Activated naive CD4-positive, alpha-beta T cell treated with Interleukin-2 at 50 U/mL for 16 hours (primary cell): ENCODE measurements at places on chromosomes 12 and 14.

DNA sequence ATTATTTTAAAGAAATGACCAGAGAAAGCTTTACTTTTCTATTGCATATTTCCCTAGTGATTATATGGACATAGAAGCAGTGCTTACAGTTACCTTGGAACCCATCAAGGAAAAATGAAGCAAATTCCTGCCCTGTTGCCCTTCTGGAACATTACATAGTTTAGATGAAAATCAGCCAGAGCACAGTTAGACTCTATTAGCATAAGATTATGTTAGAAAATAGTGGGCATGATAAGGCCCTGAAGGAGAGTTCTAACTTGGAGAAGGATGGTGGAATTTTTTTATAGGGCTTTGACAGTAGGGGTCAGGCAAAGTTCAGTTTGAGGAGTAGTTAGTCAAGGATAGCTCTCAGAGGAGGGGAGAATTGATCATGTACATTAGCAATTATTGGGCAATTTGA is 74.3 kb downstream of the FUT8 start:
- DNase-seq, result no peak

GRCh38 chr14:104228716-104229533 is 90.5 kb downstream of the KIF26A start:
- no peak for DNase-seq

GRCh38 chr12:55823419-55823818 is 5.6 kb downstream of the ORMDL2 start:
- no peak for DNase-seq

DNA sequence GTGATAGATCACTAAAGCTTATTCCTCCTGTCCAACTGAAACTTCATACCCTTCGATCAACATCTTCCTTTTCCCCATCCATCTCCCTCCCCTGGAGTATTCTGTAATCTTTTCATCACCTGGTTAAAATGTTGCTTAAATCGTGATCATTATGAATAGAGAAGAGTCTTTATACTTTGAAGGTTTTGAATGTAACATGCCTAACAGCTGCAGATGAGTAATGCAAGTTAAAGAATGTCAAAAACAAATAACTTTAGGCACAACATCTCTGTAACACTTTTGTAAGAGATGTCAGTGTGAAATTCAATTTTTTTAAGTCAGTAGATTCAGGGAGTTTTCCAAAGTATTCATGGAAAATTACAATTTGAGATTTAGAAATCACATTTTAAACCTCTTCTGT is 25.0 kb downstream of the RXYLT1 start:
- DNase-seq, result no peak

DNA sequence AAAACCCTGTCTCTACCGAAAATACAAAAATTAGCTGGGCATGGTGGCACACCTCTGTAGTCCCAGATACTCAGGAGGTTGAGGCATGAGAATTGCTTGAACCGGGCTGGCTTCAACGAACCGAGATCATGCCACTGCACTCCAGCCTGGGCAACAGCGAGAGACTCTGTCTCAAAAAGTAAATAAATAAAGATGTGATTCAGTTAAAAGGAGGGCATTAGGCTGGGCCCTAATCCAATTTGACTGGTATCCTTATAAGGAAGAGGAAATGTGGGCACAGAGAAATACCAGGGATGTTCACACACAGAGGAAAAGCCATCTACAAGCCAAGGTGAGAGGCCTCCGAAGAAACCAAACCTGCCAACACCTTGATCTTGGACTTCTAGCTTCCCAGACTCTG is 10.1 kb upstream of the DCAF4 start:
- no peak for DNase-seq

DNA sequence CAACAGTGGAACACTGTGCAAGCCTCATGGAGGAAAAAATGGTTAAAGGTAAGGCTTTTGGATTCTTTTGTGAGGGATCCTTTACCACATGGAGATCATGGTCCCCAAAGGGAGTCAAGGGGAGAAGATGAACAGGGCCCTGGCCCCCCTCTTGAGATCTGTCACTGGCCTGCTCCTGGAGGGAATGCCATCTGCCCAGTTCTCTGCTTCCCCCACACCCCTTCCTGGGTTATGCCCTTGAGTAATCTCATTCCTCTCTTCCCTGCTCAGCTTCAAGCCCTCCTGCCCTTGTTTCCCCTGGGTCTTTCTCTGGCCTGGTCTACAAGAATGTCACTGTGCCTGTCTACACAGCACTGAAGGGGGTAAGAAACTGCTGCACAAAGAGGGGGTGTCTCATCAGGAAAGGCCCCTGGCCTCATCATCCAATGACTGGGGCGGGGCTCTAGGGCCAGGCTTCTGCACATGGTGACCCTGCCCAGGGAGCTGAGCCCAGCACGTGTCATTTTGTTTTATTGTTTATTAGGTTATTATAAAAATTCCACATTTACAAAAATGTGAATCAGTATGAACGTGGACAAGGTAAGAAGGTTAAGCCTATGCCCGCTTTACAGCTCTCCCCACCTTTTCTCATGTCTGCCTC is 30.3 kb downstream of the PIGH start:
- no peak for DNase-seq

DNA sequence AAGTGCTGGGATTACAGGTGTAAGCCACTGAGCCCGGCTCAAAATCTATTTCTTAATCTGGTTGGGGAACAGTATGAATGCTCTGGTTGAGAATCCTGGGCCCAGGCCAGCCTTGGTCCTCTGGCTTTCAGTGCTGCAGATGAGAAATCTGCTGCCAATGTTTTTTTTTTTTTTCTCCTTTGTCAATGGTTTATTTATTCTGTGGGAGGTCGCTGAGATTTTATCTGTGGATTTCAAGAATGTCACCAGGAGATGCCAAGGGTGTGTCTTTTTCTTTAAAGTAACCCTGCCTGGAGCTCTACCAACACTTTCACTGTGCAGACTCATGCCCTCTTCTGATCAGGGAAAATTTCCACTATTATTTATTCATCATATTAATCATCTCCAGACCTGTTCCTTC is 3.6 kb downstream of the SLC25A29 start:
- DNase-seq, result no peak

DNA sequence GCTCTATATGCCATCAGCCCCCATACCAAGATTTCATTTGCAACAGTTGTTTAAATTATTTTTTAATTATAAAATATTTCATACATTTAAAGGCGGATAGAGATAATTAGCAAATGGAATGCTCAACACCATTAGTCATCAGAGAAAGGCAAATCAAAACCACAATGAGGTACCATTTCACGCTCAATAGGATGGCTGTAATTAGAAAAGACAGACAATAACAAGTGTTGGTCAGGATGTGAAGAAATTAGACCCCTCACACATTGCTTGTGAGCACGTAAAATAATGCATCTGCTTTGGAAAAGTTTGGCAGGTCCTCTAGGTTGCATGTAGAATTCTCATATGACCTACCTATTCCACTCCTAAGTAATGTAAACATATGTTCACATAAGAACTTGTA is 35.3 kb upstream of the EPS8 start:
- DNase-seq, result no peak

DNA sequence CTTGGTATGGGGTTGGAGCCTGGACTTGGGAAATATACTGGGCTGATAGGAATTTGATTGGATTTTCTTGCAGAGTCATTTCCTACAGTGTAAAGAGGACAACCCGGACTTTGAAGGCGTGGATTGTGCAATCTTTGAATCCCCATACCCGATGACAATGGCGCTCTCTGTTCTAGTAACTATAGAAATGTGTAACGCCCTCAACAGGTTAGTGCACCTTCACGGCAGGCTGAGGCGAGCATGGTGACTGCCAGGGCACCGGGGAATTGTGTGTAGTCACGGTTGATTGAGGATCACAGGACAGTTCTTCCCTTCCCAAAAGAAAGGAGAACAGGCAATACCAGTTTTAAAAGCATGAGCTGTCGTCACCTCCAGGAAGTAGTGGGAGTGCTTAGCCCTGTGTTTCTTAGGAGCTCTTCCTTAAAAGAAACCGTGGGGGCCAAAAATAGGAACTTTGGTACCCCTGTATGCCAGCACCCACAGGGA is 58.3 kb downstream of the ANAPC7 start:
- no peak for DNase-seq

DNA sequence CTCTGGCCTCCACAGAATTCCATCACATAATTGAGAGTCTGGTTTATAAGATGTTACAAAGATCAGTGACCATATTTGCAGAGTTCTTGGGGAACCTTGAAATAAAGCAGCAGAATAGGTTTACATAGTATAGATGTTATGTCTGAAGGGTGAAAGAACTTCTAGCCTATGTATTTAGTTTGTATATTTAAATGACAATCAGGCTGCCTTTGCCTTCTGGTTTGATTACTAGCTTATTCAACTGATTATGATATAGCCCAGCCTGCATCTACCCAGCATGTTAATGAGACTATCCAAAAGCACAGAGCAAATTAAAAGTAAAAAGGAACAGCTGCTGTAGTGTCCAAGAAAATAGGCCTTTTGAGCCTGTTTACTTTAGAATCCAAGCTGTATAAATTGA is 85.3 kb downstream of the APAF1 start:
- no peak for DNase-seq

- DNase-seq, result no peak
These were observed 101.0 kb upstream of the PWP1 start for GRCh38 chr12:107584563-107584962.

DNA sequence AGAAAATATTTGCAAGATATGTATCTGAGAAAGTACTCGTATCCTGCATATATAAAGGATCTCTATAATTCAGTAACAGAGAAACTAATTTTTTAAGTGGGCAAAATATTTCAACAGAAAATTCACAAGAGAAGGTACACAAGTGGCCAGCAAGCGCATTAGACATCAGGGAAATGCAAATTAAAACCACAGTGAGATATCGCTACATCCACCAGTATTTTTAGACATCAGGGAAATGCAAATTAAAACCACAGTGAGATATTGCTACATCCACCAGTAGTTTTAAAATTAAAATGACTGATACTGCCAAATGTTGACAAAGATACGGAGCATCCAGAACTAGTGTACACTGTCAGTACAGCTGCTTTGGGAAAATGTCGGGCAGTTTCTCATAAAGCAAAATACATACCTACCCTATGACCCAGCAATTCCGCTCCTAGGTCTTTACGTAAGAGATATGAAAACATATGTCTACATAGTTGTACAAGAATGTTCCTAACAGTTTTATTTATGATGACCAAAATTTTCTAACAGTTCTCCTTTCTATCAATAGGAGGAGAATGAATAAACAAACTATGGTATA is 2.8 kb upstream of the KCNK13 start:
- no peak for DNase-seq

GRCh38 chr14:37466623-37467088 is 128.4 kb downstream of the FOXA1 start:
- DNase-seq, result no peak

DNA sequence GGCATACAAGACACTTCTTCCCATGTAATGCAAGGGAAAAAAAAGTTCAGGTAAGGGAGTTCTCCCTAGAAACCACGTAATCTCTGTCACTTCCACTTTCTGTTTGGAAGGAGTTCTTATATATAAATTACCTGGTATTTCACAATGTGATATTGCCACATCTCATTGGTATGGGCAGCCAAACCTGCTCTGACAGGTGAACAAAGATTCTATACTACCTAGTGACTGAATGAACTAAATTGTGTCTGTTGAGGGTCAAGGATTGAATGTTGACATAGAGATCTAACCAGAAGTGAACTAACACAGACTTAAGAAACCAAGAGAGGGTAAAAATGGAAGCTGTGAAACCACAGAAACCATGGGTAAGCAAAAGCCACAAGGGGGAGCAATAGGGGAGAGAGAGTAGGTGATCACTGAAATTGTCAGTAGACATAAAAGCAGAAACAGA is 161.3 kb downstream of the RPL10L start:
- no peak for DNase-seq

DNA sequence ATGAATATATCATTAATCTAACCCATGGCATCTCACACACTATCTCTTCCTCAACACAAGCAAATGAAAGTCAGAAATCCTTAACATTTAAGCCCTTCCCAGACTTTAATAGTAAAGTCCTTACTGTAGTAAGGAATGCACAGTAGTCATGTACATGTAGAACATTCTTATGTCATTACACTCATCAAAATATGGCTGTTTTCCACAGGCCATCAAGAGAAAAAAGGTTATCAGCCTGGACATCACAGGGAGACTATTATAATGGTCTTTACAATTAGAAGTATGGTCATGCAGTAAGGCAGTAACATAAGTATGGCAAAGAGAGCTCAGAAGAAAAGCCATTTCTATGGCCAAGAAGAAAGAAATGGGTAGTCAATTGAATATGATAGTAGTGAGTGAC is 121.2 kb downstream of the SLC6A15 start:
- no peak for DNase-seq

- peak; percentile 59 for DNase-seq
These were observed 45.9 kb downstream of the IFNG start for GRCh38 chr12:68113644-68114043.

GRCh38 chr14:77965919-77966435 is 166.1 kb downstream of the ADCK1 start:
- no peak for DNase-seq

- no peak for DNase-seq
These were observed 86.5 kb upstream of the FOXN3 start for GRCh38 chr14:89503431-89503996.

- no peak for DNase-seq
These were observed 290.0 kb upstream of the NOVA1 start for GRCh38 chr14:26887847-26888246.

GRCh38 chr12:41142376-41142775 is 45.7 kb upstream of the PDZRN4 start:
- DNase-seq, result no peak

- DNase-seq, result no peak
These were observed 36.6 kb upstream of the TRIM9 start for GRCh38 chr14:51131516-51131915.
